ENCODE measurements at places on chromosomes 7 and 10. TPM values are rescaled to one million over a fixed set of nuclear protein-coding genes. Genes with fewer than 3 reads are reported as not detected.
A peak's percentile ranks its signal among the peaks of the same experiment; 100 is the strongest.

DRGX gene
- total RNA-seq: not detected

DNA sequence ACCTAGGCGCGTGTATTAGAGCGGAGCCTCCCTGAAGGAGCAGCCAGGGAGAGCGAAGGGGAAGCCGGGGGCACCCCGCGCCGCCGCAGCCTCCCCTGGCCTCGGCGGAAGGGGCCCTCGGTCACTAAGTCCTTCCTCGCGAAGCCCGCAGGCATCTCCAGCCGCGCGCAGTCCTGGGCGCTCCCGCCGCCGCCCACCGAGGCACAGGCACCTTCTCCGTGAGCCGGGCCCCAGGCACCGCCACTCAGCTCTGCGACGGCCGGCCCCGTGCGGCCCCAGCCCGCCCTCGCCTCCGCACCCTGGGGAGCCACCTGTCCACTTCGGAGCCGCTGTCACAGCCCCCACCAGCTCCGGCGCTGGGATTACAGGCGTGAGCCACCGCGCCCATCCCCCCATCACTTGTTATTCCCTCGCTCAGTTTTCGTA, 80.8 kb downstream of the ZNF467 start:
- no peaks in the 10 kb centered on the region for H3K36me3 ChIP-seq
- DNase-seq: no peak
- H3K4me3 ChIP-seq: peak overlapping the region; percentile 74
- peaks cover 16% of the 10 kb centered on the region for H3K4me1 ChIP-seq

DNA sequence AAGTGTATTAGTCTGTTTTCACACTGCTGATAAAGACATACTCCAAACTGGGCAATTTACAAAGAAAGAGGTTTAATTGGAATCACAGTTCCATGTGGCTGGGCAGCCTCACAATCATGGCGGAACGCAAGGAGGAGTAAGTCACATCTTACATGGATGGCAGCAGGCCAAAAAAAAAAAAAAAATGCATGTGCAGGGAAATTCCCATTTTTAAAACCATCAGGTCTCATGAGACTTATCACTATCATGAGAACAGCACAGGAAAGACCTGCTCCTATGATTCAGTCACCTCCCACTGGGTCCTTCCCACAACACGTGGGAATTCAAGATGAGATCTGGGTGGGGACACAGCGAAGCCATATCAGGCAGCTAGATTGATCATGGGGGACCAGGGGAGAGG, 136.8 kb downstream of the EXOC4 start:
- H3K4me1 ChIP-seq: no peaks in the 10 kb centered on the region
- no peak overlapping the region for H3K4me3 ChIP-seq
- H3K27me3 ChIP-seq: no peaks in the 10 kb centered on the region
- H3K27ac ChIP-seq: no peak overlapping the region

- H3K27me3 ChIP-seq: no peaks in the 10 kb centered on the region
- no peaks in the 10 kb centered on the region for H3K36me3 ChIP-seq
- DNase-seq: no peak
- H3K27ac ChIP-seq: no peak overlapping the region
These were observed 71.9 kb downstream of the AOAH start for GRCh38 chr7:36652431-36652830.

IFIT1B gene
- not detected for total RNA-seq

DNA sequence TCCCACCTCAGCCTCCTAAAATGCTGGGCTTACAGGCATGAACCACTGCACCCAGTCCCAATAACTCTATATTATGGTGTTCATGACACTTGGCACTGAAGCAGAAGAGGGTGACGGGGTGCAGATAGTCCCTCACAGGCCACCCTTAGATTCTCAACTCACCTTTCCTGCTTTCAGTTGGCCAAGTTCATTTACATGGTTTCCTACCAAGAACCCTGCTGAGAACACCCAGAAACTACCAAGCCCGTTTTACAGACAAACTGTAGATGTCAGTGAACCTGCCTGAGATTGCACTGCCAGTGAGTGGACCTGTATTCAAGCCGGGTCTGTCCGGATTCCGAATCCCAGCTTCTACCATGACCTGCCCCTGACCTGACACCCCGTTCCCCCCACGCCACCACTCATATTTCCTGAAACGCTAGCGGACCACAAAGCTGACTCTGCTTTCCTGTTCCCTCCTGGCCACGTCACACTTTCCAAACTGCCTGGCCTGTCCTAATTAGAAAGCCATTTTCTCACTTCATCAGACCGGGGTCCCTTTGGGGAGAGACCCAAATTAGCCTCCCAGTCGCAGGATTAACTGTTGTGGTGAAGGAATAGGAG, 17.3 kb downstream of the GRID2IP start:
- H3K4me1 ChIP-seq: peaks cover 25% of the 10 kb centered on the region
- peaks cover 48% of the 10 kb centered on the region for H3K27me3 ChIP-seq
- H3K27ac ChIP-seq: no peak overlapping the region
- no peaks in the 10 kb centered on the region for H3K36me3 ChIP-seq

GRCh38 chr10:44908936-44909630, 2.1 kb upstream of the TMEM72 start:
- H3K27ac ChIP-seq: no peak overlapping the region
- H3K4me1 ChIP-seq: peaks cover 40% of the 10 kb centered on the region
- H3K4me3 ChIP-seq: no peak overlapping the region

DNA sequence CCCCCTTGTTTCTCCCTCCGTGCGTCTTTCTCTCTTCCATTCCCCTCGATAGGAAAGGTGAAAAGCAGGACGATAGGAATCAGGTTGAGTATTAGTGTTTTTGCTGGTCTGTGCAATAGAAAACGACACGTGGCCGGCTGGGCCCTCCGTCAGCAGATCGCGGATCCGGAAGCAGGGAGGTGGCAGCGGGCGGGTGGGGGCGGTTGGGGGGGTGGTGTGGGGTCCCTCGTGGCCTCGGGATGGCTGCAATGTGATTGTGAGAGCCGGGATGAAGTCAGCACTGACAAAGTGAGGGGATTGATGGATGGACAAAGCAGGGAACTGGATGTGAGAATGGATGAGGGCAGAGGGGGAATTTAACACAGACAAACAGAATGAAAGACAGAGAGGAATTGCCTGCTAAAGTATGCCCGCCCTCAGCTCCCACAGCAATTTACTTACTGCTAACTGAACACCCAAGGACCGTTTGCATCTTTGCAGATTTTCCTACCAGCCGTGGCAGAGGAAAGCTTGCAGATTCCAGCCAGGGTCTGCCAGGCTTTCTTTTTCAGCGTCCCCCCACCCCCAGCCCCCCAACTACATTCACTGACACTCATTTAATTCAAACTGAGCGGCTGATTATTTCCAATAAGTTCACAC, 280.9 kb downstream of the LRMDA start:
- H3K27ac ChIP-seq: no peak overlapping the region
- H3K27me3 ChIP-seq: no peaks in the 10 kb centered on the region
- no peak for DNase-seq
- no peaks in the 10 kb centered on the region for H3K36me3 ChIP-seq
- no peak overlapping the region for H3K4me3 ChIP-seq
- H3K4me1 ChIP-seq: no peaks in the 10 kb centered on the region

DNA sequence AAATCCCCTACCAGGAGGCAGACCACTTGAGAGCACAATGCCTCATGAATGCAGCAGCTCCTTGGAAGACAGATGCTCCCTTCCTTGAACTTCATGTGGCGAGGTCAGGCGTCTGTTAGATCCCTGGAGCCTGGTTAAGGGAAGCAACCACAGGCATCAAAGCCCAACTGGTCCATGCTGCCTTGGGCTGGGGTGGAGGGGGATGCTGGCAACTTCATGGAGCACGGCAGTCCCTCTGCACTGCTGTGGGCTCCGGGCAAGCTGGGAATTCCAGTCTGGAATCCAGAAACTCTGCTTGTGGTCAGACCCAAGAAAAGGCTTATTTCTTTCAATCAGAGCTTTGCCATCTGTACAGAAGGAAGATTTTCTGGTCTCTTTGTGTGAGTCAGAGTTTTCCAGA, 130.4 kb downstream of the PFKFB3 start:
- DNase-seq: no peak
- no peak overlapping the region for H3K4me3 ChIP-seq
- no peak overlapping the region for H3K27ac ChIP-seq
- H3K27me3 ChIP-seq: peaks cover 7% of the 10 kb centered on the region
- no peaks in the 10 kb centered on the region for H3K4me1 ChIP-seq

DNA sequence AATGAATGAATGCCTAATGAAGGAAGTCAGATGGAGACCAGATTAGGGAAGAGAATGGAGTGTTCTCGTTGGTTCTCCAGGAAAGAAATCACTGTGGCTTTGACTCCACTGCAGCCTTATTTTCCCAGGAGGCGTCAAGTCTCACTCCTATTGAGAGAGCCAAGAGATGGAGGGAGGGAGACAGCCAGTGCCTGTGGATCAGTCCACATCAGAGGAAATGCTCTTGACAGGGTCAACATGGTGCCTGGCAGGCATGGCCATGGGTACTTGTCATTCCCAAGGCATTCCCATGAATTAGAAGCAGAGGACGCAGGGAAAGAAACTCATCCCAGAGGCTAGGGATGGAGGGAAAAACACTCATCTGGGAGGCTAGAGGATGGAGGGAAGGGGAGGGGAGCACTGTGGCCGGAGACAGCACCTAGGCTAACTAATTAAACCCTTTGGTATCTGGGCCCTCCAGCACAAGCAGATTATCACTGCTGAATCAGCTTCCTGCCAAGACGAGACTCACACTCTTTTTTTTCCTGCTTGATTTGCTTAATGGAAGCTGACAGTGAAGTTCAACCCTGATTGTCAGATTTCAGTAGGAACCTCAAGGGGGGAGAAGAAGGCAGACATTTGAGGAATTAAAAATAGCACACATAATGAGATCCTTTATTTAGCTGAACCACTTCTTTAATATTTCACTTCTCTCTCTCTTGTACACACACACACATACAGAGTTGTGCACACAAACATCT, 1233.2 kb upstream of the AUTS2 start:
- no peak overlapping the region for H3K27ac ChIP-seq
- no peaks in the 10 kb centered on the region for H3K36me3 ChIP-seq
- H3K27me3 ChIP-seq: no peaks in the 10 kb centered on the region
- no peaks in the 10 kb centered on the region for H3K4me1 ChIP-seq
- DNase-seq: no peak
- no peak overlapping the region for H3K4me3 ChIP-seq

DNA sequence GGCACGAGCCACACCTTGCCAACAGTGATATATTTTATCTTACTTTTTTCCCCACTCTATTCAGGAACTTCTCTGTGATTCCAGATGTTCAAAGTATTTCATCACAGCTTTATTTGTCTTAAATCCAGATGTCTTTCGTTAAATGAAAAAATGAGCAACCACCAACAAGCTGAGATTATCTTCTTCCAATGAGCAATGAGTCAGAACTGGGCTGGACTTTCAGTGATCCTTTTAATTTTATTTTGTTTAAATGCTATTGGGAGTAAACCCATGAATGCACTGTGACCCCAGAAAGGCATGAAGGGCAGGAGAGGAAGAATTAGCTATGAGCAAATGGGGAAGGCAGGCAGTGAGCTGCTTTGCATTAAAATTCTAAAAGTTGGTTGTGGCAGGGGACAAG, 77.6 kb upstream of the IMMP2L start:
- DNase-seq: no peak
- no peaks in the 10 kb centered on the region for H3K27me3 ChIP-seq
- H3K27ac ChIP-seq: no peak overlapping the region

GRCh38 chr10:52491246-52491995, 177.3 kb downstream of the DKK1 start:
- no peaks in the 10 kb centered on the region for H3K4me1 ChIP-seq
- H3K4me3 ChIP-seq: no peak overlapping the region
- H3K27me3 ChIP-seq: no peaks in the 10 kb centered on the region
- H3K36me3 ChIP-seq: no peaks in the 10 kb centered on the region
- H3K27ac ChIP-seq: no peak overlapping the region

CNNM1 gene
- total RNA-seq: 5.5 TPM

AOAH gene
- not detected for total RNA-seq

GRCh38 chr7:43530553-43531410, 52.1 kb upstream of the STK17A start:
- H3K27ac ChIP-seq: no peak overlapping the region
- H3K36me3 ChIP-seq: no peaks in the 10 kb centered on the region

HPSE2 gene
- not detected for total RNA-seq

DNA sequence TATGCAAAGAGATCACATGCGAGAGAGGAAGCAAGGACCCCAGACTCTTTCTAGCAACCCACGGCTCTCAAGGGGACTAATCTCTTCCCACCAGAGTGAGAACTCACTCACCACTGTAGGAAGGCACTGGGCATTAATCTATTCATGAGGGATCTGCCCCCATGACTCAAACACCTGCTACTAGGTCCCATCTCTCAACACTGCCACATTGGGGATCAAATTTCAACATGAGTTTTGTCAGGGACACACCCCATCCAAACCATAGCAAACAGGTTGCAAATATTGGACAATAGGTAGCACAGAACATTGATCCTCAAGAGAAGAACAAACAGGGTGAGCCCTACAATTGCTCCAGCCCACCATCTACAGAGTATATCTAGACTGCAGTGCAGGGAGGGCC, 740.6 kb downstream of the LRMDA start:
- H3K36me3 ChIP-seq: no peaks in the 10 kb centered on the region
- no peak overlapping the region for H3K27ac ChIP-seq
- H3K4me1 ChIP-seq: peaks cover 8% of the 10 kb centered on the region
- H3K4me3 ChIP-seq: no peak overlapping the region

- H3K36me3 ChIP-seq: no peaks in the 10 kb centered on the region
- H3K4me3 ChIP-seq: no peak overlapping the region
- peaks cover 15% of the 10 kb centered on the region for H3K27me3 ChIP-seq
- H3K4me1 ChIP-seq: peaks cover 14% of the 10 kb centered on the region
- DNase-seq: no peak
- H3K27ac ChIP-seq: no peak overlapping the region
These were observed 14.8 kb downstream of the FANK1 start for GRCh38 chr10:125911145-125911544.

DNA sequence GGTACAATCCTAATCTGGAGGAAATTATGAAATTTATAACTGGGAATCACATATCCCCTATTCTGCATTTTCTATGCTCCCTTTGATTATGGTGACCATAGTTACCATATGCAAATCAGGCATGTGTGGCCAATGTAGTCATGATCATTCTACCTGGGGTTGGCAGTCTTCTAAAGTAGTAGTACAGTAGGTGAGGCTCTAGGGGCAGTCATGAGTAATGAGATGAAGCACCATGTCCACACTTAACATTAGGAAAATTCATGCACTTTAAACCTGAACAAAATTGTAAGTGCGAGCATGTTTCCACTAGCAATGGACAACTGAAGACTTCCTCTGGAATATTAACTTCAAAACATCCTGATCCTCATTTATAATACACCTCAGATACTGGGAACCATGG, 545.9 kb downstream of the SUGCT start:
- DNase-seq: peak; percentile 28
- H3K27me3 ChIP-seq: no peaks in the 10 kb centered on the region
- H3K4me1 ChIP-seq: no peaks in the 10 kb centered on the region
- no peak overlapping the region for H3K4me3 ChIP-seq

DNA sequence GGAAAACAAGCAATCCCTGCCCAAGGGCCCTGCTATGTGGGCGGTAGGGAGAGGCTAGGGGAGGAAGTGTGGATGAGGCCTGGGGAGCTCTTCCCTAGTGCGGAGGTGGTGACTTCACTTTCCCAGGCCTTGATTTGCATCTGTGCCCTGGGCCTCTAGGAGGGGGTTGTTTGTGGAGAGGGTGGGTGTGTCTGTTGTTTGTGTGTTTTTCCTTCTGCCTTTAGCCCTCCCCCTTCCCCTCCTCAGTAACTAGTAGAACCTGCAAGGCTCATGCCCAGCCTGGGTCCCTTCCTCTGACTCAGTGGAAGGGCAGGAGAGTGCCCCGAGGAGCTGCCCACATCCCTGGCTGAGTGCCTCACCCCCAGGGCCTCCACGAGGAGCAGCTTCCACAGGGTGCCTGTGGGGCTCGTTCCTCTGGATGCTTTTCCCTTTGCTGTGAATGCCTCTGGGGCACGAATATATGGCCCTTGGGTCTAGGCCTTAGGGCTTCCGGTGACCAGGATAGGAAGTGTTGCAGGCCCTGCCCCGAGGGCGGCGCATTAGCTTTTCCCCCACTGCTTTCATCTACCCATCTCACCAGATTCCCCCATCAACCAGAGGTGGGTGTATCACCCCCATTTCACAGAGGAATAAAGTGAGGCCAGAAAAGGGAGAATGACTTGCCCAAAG, 89.4 kb upstream of the DUSP5 start:
- peaks cover 33% of the 10 kb centered on the region for H3K4me1 ChIP-seq
- DNase-seq: no peak
- H3K4me3 ChIP-seq: no peak overlapping the region
